CD4-positive, alpha-beta memory T cell (primary cell): ENCODE measurements at places on chromosomes 7 and 10. TPM values are rescaled to one million over a fixed set of nuclear protein-coding genes. Genes with fewer than 3 reads are reported as not detected.

DNA sequence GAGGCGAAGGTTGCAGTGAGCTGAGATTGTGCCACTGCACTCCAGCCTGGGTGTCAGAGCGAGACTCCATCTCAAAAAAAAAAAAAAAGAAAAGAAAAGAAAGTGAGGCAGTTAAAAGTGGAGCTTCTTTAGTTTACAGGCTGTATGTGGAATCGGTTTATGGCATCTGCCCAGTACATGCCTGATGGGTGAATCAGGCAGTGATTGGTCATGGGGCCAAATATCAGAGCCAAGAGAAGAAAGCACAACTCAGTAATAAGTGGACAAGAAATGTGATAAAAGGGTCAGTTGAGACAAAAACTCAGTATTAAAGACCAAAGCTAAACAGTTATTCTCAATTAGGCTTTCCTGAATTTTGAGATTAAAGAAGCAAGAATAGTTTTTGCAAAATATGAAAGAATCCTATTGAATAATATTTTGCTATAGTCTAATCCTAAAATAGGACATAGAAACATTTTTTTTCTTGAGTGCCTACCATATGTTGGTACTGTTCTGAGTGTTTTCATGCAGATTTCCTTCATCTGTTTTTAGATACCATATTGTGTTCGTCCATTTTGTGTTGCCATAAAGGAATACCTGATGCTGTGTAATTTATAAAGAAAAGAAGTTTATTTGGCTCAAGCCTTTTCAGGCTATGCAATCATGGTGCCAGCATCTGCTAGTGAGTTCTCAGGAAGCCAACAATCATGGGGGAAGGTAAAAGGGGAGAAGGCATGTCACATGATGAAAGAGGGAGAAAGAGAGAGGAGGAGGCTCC, 14.4 kb downstream of the CDC14C start:
- no peaks in the 10 kb centered on the region for H3K4me1 ChIP-seq
- no peaks in the 10 kb centered on the region for H3K27me3 ChIP-seq
- H3K4me3 ChIP-seq = no peak overlapping the region
- no peaks in the 10 kb centered on the region for H3K36me3 ChIP-seq

GRCh38 chr7:935874-936385, 18.6 kb downstream of the ADAP1 start:
- peaks cover 5% of the 10 kb centered on the region for H3K4me1 ChIP-seq
- no peak overlapping the region for H3K27ac ChIP-seq
- no peak overlapping the region for H3K4me3 ChIP-seq
- no peak for DNase-seq
- no peaks in the 10 kb centered on the region for H3K27me3 ChIP-seq
- no peaks in the 10 kb centered on the region for H3K36me3 ChIP-seq

GRCh38 chr10:13712837-13713581, 126.2 kb downstream of the PRPF18 start:
- no peaks in the 10 kb centered on the region for H3K27me3 ChIP-seq
- H3K36me3 ChIP-seq = no peaks in the 10 kb centered on the region
- DNase-seq = no peak
- no peak overlapping the region for H3K27ac ChIP-seq
- no peak overlapping the region for H3K4me3 ChIP-seq
- peaks cover 4% of the 10 kb centered on the region for H3K4me1 ChIP-seq

DNA sequence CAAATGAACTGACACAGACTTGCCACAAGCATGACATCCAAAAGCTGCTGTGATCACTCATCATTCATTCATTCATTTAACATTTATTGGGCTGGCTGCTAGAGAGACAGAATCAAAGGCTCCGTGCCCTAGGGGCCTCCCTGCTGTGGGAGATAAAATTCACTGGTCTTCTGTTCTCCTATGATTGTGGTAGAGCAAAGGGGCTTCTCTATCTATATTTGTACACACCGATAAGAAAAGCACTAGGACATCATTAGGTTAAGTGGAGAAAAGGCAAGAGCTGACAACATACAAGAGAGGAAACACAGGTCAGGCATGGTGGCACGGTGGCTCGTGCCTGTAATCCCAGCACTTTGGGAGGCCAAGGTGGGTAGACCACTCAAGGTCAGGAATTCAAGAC, 847.0 kb downstream of the TYW1 start:
- no peaks in the 10 kb centered on the region for H3K27me3 ChIP-seq
- no peak for DNase-seq
- no peaks in the 10 kb centered on the region for H3K4me1 ChIP-seq
- H3K27ac ChIP-seq = no peak overlapping the region

- no peak overlapping the region for H3K4me3 ChIP-seq
- H3K27ac ChIP-seq = no peak overlapping the region
- H3K27me3 ChIP-seq = no peaks in the 10 kb centered on the region
Measured at GRCh38 chr7:51326656-51327286, 10.2 kb upstream of the COBL start.

MBLAC1 gene
- total RNA-seq = 6.4 TPM
